ENCODE measurements at places on chromosomes 4 and X. TPM values are rescaled to one million over a fixed set of nuclear protein-coding genes. Genes with fewer than 3 reads are reported as not detected.

Gene NPY1R
- not detected for polyA plus RNA-seq

GRCh38 chrX:154819771-154820341 lies 14.6 kb upstream of the MPP1 start:
- no peak for DNase-seq

Gene MAGEA2B
- polyA plus RNA-seq, result not detected

GRCh38 chrX:46876901-46877300 lies 35.3 kb upstream of the JADE3 start:
- DNase-seq, result no peak

DNA sequence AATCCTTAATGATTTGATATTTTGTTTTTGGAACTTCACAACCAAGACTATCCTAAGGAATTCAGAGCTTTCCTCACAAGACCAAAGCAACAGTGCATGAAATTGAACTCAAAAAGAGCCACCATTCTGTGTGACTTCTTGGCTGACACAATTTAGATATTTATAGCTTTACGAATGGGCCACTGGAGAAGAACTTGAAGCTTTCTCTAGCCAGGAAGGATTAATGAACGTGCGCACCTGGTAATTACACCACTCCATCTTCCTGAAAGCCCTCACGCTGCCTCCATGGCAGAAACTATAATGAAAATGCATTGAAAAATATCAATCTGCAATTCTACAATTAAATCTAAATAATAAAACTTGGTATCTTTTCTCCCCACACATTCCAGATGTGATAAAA lies 1057.8 kb downstream of the DMD start:
- DNase-seq, result no peak

Gene RBM46
- not detected for polyA plus RNA-seq

- no peak for DNase-seq
These were observed 300.0 kb downstream of the SH2D1A start for GRCh38 chrX:124646403-124646802.

DNA sequence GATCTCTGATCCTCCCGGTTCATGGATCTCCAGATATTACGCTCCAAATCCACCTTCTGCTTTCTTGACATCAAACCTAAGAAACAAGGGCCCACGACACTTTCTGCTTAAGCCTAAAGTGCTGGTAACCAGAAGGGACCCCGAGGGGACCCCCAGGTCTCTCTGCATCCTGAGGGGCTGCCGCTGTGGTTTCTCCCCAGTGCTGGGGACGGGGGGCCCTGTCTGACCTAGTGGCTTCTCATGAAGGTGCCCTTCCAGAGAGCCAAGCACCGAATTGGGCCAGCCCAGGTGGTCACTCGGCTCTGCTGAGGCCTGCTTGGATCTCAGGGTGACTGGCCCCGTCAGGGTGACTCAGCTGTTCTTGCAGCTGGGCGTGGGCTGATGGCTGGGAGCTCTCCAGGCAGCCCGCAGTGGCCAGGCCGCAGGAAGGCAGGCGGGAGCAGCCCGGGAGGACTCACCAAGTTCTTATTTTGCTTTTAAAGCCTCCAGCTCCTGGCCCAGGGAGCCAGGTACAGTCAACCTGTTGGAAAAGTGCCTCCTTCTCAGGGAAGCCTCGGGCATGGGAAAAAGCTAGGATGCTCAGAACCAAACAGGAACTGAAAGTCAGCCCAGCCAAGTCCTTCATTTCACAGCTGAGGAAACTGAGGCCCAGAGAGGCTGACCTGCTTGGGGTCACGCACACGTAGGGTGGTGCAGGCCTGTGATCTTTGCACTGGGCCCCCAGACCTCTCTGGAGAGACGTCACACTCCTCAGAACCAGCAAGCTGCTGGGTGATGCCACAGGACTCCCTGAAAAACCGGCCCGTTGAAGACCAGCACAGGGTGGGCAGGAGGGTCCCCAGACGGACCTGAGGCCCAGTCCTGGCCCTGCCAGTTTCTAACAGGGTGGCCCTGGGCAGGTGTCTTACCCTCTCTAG lies 16.7 kb downstream of the BLOC1S4 start:
- no peak for DNase-seq

DNA sequence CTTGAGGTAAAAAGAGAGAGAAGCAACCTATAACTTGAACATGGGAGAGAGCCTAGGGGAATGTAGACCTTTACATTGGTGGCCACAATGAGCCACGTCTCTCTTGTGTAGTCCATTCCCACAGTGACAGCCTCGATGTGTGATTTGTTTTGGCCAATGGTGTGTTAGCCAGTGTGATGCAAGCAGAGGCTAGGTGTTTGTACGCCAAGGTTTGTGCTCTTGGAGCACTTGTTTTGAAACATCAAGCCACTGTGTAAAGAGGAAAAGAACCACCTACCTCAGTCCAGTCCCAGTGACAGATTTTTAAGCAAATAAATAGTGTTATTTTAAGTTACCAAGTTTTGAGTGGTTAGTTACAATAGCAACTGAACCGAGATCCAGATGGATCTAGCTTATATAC lies 23.9 kb upstream of the TMEM192 start:
- DNase-seq, result no peak

- no peak for DNase-seq
These were observed 65.3 kb upstream of the IBSP start for GRCh38 chr4:87734084-87734483.

DNA sequence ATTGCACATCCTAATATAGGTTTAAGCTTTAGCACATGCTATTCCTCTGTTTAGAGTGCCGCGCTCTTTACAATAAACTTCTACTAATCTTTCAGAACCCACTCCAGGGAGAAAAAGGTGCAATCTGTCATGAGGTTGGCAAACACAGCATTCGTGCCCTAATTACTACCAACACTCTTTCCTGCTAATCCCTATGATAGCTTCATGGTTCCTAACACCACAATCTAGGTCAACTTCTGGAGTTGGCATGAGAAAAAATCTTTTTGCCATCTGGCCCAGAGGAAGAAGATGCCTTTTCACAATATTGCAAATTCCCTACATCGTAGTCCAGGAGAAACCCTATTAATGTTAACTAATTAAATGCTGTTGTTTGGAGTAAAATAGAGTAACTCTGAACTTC lies 39.6 kb downstream of the TMA16 start:
- DNase-seq, result no peak

Gene ZNF182
- polyA plus RNA-seq, result 10.0 TPM

DNA sequence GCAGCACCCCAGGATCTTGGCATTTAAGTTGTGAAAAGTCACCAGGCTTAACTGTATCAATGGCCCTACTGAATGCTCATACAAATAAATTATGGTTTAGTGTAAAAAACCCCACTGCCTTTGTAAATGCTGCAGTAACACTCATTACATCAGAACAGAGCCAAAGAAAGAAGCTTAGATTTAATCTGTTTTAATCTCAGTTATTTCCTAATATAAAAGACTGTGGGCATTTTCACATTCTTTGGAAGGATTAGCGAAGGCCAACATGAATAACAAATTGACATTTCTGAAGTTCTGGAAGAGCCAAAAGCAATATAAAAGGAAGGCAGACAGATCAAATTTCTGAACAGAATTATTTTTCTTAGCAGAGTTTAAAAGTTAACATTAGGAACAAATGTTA lies 140.0 kb upstream of the HCCS start:
- DNase-seq, result no peak

- no peak for DNase-seq
These were observed 8.2 kb upstream of the TLR10 start for GRCh38 chr4:38791010-38791409.

Data from naive thymus-derived CD4-positive, alpha-beta T cell (primary cell).